ENCODE measurements at places on chromosomes 7 and 10.

DNA sequence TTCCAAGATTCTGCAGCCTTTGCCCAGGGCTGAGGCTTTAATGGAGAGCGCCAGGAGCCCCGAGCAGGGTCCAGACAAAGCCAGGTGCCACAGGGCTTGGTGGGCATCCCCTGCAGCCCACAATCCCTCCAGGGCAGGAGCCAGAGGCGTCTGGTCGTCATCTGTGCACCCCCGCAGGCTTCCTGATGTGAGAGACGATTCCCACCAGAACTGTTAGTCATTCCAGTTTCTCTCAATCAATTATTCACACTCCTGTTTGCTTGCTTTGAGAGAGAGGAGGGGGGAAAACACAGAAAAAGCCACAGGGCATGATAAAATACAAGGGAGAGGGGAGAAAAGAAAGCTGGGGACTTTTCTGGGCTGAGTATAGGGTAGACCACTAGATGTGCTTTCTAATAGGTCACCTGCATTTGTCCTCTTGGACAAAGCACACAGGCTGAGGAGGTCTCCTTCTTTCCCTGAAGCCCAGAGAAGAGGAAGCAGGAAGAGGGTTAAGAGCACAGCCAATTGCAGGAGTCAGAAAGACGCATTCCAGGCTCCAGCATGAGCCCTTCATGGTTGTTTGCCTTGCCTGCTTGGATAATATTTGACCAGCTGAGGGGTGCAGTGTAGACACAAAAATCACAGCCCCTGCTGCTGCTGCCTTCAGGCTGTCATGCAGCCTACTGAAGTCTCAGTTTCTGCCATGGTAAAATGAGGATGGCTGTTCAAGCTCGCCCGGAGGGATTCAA, 194.4 kb downstream of the PLXNA4 start:
- no peak overlapping the region for H3K27ac ChIP-seq
- no peaks in the 10 kb centered on the region for H3K36me3 ChIP-seq
- DNase-seq = peak; percentile 76

GRCh38 chr7:97118306-97118917, 914 bp downstream of the SDHAF3 start:
- no peaks in the 10 kb centered on the region for H3K36me3 ChIP-seq
- H3K27me3 ChIP-seq = no peaks in the 10 kb centered on the region
- peaks cover 4% of the 10 kb centered on the region for H3K4me1 ChIP-seq
- no peak overlapping the region for H3K4me3 ChIP-seq

DNA sequence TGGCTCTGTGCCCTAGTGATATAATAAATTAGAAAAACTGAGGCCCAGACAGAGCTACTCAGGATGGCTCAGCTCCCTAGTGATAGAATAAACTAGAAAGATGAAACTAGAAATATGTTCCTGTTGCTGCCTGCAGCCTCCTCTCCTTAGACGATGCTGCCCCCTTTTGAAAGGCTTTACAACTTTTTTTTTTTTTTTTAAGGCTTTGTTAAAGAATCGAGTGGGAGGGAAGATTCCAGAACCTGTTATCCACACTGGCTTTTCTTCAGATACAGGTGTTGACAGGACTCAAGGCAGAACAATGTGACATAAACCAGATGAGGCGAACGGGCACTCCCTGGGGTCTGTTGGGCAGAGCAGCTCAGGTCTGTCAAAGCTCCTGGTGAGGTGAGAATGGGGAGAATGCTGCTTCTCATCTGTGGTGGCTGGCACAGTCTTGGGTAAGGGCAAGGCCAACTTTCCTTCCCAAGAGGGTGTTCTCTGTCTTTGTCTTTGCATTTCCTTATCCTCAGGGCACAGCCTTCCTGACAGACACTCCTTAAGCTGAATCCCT, 175.1 kb downstream of the COBL start:
- DNase-seq = peak; percentile 40
- H3K27me3 ChIP-seq = no peaks in the 10 kb centered on the region
- H3K4me1 ChIP-seq = no peaks in the 10 kb centered on the region
- H3K27ac ChIP-seq = no peak overlapping the region

DNA sequence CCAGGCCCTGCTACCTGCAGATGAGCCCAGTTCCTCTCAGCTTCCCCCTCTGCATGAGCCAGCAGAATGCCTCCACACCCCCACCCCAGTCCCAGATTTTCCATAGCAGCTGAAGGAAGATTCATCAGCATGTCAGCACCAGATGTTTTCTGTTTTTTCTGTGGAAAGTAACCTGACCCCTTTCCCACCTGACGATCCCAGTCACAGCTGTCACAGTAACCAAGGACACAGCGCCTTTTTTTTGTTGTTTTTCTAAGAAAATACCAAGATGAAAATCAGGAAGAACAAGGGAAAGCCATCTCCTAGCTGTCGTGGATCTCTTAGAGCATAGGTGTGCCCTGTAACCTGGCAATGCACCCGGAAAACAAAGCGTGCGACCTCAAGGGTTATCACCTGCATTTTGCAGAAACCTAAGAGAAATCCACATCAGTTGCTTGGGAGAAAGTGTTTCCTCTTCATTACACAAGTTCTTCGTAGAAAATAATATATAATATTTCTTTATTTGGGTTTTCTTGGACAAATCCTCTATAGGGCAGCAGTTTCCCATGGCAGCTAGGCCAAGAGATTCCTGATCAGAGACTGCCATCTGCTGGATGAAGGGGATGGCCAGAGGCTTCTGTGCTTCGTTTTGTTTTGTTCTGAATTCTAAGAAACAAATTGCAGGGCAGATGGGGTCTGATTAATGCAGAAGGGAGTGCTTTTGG, 401.9 kb downstream of the TNS3 start:
- no peaks in the 10 kb centered on the region for H3K36me3 ChIP-seq
- DNase-seq = peak; percentile 86
- no peak overlapping the region for H3K27ac ChIP-seq
- no peaks in the 10 kb centered on the region for H3K27me3 ChIP-seq
- H3K4me3 ChIP-seq = no peak overlapping the region

- DNase-seq = no peak
- no peak overlapping the region for H3K27ac ChIP-seq
- no peaks in the 10 kb centered on the region for H3K36me3 ChIP-seq
- H3K27me3 ChIP-seq = no peaks in the 10 kb centered on the region
Observed at GRCh38 chr7:45880433-45880860, 7.6 kb upstream of the CCDC201 start.

GRCh38 chr7:112462236-112462635, 12.0 kb downstream of the IFRD1 start:
- peak; percentile 60 for DNase-seq
- no peak overlapping the region for H3K4me3 ChIP-seq
- no peaks in the 10 kb centered on the region for H3K27me3 ChIP-seq
- H3K4me1 ChIP-seq = no peaks in the 10 kb centered on the region
- peaks cover 28% of the 10 kb centered on the region for H3K36me3 ChIP-seq

DNA sequence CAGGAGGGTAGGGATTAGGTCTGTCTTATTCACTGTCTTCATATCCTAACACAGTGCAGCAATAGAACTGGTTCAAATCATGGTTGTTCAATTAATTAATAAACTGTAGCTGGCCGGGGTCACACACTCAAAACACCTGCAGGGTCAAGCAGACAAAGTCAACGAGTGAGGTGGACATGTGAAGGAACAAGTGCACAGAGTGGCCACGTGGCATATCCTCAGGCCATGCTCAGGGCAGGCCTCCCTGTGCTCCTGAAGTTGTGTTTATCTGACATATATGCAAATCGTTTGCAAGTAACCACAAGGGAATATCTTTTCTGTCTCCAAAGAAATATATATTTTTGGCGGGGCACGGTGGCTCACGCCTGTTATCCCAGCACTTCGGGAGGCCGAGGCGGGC, 98.5 kb upstream of the ZMIZ1 start:
- no peaks in the 10 kb centered on the region for H3K27me3 ChIP-seq
- H3K27ac ChIP-seq = no peak overlapping the region
- H3K36me3 ChIP-seq = no peaks in the 10 kb centered on the region
- peaks cover 24% of the 10 kb centered on the region for H3K4me1 ChIP-seq

GRCh38 chr10:109735776-109736175, 187.5 kb downstream of the XPNPEP1 start:
- H3K36me3 ChIP-seq = no peaks in the 10 kb centered on the region
- H3K27ac ChIP-seq = no peak overlapping the region
- no peak overlapping the region for H3K4me3 ChIP-seq
- no peak for DNase-seq

DNA sequence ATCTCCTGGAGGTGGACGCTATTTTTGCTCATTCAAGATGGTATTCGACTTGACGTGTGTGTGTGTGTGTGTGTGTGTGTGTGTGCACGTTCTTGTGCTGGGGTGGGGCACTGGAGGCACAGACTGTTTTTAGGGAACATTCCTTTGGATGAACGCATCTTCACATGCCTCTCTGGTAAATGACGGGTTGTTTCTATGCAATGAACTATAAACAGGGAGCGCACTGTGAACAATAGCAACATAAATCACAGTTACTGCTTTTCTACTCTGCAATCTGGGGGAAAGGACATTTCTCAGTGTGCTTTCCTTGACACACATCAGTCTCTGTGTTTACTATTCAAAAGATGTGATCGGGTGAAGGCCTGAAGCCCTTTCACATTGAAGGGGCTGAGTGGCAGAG, 120.1 kb upstream of the PITRM1 start:
- no peak for DNase-seq
- H3K27ac ChIP-seq = no peak overlapping the region
- H3K36me3 ChIP-seq = no peaks in the 10 kb centered on the region
- H3K27me3 ChIP-seq = no peaks in the 10 kb centered on the region
- no peaks in the 10 kb centered on the region for H3K4me1 ChIP-seq

GRCh38 chr10:98611436-98611835, 164.7 kb upstream of the HPS1 start:
- no peaks in the 10 kb centered on the region for H3K36me3 ChIP-seq
- no peak overlapping the region for H3K4me3 ChIP-seq
- no peak overlapping the region for H3K27ac ChIP-seq

All from lung (tissue), 17 donors.